ENCODE measurements at places on chromosomes 2 and 18.

DNA sequence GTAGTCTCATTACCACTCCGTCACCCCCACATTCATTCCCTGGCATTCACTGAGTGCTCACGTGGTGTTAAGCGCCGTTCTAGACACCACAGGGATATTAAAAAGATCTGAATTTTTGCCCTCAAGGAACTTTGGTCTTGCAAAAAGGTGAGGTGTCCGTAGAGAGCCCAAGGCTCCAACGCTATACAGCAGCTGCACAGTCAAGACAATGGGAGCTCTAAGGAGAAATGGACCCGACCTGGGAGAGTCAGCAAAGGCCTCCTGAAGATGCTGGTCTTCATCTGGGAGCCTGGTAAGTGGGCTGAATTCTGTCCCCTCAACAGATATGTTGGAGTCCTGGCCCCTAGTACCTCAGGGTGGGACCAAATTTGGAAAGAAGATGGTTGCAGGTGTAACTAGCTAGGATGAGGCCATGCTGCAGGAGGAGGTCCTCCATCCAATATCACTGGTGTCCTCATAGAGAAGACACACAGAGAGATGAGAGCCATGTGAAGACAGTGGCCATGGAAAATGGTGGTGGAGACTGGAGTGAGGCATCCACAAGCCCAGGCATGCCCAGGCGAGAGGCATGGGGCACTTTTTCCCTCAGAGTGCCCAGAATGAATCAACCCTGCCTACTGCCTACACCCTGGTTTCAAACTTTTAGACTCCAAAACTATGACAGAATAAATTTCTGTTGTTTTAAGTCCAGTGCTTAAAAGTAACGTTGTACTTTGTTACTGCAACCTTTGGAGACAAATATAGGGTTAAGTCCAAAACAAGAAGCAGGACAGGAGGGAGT is 247.3 kb downstream of the TTC32 start:
- DNase-seq = no peak

GRCh38 chr2:239769554-239770245 is 255.4 kb downstream of the NDUFA10 start:
- no peak for DNase-seq

GRCh38 chr2:113795405-113795920 is 39.0 kb upstream of the SLC35F5 start:
- no peak for DNase-seq

- no peak for DNase-seq
These were observed 348.3 kb upstream of the SYT4 start for GRCh38 chr18:43625582-43625981.

GRCh38 chr18:10965119-10965518 is 184.2 kb downstream of the PIEZO2 start:
- peak; percentile 2 for DNase-seq

GRCh38 chr2:240018071-240018750 is 6.9 kb downstream of the NDUFA10 start:
- DNase-seq = no peak

DNA sequence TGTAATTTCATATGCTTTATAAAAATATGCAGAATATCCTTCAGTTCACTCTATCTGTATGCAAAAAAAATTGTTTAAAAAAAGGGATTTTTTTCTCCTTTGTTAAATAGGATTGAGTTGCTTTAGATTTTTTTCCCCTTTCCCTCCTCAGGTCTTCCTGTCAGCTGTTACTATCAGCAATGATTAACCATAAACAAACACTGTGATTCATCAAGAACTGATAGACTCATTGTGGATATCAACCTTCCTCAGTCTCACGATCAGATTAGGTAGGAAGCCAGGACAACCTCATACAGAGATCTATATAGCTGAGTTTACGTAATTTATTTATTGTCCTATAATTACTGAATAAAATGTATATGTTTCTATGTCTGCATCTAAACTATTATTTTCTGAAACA is 2136.2 kb upstream of the CELF4 start:
- peak; percentile 1 for DNase-seq

- no peak for DNase-seq
These were observed 49.3 kb downstream of the ACAA2 start for GRCh38 chr18:49764032-49764431.

GRCh38 chr2:128646091-128646490 is 327.4 kb upstream of the HS6ST1 start:
- no peak for DNase-seq

- DNase-seq = no peak
These were observed 117.9 kb upstream of the PPP1CB start for GRCh38 chr2:28633746-28634145.
